ENCODE measurements at places on chromosomes 4 and X. TPM values are rescaled to one million over a fixed set of nuclear protein-coding genes. Genes with fewer than 3 reads are reported as not detected.

- no peak for DNase-seq
These were observed 185.3 kb downstream of the DHRSX start for GRCh38 chrX:2315434-2315833.

- peak; percentile 51 for DNase-seq
These were observed 77.2 kb upstream of the BCOR start for GRCh38 chrX:40174854-40175510.

DNA sequence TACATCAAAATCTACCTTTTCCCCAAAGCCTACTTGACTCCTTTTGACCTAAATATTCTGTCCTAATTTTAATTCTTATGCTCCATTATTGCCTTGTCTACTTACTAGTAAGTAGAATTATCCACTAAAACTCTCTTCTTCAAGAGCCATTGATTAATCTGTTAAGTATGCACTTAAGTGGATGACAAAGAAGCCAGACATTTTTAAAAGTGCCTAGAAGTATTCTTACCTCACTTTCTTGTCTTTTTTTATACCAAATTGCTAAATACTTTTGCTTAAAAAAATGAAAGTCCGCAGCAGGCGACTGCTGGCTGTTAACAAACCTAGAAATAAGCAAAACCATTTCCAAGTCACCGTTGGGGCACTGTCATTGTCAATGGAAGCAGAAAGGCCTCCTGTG, 20.1 kb upstream of the FRMPD4 start:
- no peak for DNase-seq

DNA sequence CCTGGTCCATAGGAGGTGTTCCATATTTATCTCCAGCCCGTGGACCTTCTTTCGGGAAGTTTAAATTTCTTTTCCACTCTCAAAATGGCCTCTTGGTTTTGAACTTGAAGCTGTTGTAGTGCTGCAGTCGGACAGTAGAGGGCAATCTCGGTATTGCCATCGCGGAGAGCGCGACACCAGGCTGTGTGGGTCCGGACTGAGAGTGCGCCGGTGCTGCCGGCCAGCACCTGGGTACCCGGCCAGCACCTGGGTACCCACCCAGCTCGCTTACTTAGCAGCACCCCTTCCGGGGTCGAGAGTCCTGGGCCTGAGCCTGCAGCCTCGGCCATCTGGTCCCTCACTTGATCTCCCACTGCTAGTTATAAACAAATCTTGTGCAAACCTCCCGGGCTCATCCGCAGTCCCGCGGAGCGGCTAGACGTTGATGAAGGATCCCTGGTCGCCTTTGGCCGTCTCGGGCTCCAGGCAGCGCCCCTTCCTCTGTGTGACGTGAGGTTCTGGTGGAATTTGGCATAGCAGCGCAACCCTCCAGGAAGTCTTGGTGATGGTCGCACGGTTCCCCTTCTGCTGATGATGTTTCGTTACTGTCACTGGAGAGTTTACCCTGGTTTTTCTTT, 18.0 kb downstream of the FAM9A start:
- DNase-seq: peak; percentile 33

DNA sequence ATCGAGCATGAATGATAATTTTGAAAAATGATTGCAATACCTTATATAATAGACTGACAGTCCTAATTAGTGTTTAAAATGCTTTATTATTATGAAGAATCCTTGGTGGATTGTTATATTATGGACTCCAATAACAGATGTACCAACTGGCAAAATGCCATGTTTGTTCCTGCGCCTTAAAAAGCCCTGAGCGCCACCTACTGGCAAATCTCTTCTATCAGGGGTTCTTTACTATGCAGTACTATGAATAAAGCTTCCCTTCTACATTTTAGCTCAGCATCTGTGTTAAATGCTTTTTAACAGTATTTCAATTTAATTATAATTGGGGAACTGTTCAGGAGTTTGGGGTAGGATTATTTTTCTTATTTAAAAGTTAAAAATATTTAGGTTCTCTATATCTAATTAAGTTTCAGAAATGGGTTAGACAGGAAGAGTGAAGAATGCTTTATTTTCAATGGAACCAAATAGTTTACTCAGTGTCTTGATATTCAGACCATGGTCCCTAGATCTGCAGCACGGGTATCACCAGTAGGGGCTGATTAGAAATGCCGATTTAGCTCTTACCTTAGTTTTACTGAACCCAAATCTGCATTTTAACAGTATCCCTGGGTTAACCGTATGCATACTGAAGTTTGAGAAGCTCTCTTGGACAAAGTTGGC, 20.0 kb downstream of the CFAP97 start:
- DNase-seq: peak; percentile 82

- peak; percentile 73 for DNase-seq
These were observed 41.1 kb downstream of the UCHL1 start for GRCh38 chr4:41297832-41298231.

DNA sequence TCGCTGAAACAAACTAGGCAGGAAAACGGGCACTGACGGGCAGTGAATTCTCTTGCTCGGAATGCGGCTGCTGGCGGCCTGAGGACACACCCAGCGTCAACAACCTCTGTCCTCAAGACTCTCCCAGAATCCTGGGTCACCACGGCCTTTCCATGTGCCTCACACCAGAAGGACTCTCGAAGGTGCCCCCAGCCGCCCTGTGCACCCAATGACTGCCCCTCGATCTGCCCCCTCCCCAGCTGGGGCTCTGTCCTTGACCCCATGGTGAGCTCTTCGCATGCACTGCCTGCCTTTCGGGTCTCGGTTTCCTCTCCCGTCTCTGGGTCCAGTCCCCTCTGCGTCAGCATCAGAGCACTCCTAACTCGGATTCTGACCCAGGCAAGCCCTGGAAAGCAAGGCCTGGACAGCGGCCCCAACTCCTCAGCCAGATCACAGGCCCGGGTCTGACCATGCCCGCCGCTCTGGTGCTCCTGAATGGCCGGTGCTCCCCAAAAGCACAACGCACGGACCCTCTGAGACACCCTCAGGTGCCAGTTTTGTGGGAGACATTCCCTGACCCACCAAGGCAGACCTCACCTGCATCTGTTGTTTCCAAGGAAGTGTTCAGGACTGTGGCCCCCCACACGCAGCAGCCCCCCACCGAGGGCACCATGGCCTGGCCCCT, 56.0 kb downstream of the ACOX3 start:
- DNase-seq: no peak

- no peak for DNase-seq
These were observed 330.0 kb downstream of the HNRNPD start for GRCh38 chr4:82043809-82044137.

DNA sequence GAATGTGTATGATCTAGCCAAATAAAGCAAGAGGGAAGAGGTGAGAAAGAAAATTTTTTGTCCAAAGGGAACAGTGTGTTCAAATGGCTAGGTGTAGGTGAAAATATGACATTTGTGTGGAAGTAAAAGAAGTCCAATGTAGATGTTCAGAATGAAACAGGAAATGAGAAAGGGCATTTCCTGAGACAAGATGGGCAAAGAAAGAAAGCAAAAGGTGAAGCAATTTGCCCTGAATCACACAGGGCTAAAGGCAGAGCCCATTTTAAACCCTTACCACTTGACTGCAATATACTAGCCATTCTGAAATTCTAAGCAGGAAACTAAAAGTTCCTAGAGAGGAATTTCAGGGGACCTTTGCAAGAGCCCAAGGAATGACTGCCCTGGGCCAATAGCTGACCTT, 36.0 kb downstream of the CLOCK start:
- no peak for DNase-seq

GRCh38 chrX:103628386-103629317, at the start of gene TCEAL1:
Gene TCEAL1 (plus strand): TSS chrX:103628975. CDS start chrX:103629917, 942 bp downstream.
- DNase-seq: peak; percentile 62

GRCh38 chr4:2799224-2799911, 6.5 kb downstream of the SH3BP2 start:
- no peak for DNase-seq

- no peak for DNase-seq
These were observed 1451.9 kb downstream of the PCDH7 start for GRCh38 chr4:32172086-32172485.

DNA sequence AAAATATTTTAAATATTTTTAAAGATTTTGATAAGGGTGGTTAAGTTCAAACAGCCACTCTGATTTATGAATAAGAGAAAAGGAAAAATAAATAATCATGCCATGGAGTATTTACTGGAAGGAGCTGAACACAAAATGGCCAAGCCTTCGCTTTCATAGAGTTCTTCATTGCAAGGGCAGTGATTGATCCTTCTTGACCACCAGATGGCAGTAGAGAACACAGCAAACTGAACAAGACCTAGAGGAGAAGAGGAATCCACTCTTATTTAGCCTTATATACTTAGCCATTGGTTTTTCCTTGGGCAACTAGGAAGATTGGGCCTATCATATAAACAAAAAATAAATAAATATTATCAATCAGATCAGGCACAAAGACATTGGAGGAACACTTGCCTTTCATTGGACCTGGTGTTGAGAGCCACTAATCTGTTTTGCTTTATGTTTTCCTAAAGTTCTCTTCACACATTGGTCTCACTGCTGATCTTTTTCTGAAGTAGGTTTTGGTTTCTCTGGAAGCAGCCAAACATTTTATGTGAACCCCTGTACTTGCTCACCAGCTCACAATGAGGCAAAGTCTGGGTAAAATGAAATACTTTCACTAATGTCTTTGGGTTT, 58.1 kb upstream of the PARM1 start:
- DNase-seq: peak; percentile 67

GRCh38 chrX:133645256-133645655, 230.0 kb upstream of the GPC4 start:
- no peak for DNase-seq

DNA sequence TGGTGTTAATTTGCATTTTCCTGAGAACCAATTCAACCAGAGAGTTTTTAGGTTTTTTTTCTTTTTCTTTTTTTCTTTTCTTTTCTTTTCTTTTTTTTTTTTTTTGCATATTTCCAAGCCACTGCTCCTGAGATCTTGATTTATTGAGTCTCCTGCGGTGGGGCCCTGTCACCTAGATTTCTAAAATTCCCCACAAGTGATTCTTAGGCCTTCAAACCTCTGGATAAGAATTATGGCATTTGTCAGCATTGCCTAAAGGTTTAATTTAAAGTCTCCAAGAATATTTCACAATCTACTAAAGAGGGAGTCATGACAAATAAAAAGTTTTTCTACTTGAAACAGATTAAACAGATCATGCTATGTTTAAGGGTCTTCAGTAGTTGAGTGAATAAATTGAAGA, 84.9 kb downstream of the GAB1 start:
- DNase-seq: no peak

DNA sequence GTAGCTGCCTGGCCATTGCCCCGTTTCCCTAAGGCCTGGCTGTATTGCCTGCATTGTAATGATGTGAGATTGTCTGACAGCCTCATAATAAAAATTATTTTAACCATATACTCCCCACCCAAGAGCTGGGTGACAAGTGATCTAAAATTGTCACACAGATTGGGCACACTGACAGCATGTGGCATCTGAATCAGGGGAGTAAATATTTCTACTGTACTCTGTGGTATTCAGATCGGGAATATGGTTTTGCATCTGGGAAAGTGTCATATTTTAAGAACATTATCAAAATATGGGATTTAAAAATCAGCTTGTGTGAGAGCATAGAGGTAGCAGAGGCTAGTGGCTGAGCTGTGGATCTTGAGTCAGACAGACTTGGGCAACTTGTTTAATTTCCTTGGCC, 135.8 kb upstream of the PDLIM3 start:
- no peak for DNase-seq

- no peak for DNase-seq
These were observed 71.9 kb downstream of the RBM47 start for GRCh38 chr4:40557736-40558135.

GRCh38 chr4:169612871-169613859, 782 bp upstream of the NEK1 start:
- peak; percentile 85 for DNase-seq

DNA sequence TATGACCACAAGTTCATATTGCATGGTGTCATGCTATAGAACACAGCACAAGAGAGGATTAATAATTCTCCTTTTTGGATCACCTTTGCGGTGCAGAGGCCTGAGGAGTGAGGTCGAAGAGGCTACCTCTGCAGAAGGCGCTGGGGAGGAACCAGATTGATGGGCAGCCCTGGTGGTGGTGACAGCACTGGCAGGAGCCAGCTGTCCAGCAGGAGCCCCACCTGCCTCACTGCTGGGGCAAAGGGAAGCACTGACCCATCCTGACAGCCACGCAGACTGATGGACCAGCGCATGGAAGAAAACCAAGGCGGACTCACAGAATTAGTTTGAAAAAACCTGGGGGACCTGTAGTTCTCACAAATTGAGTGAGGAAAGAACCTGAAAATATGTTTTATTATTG, 50.9 kb downstream of the COX18 start:
- no peak for DNase-seq

DNA sequence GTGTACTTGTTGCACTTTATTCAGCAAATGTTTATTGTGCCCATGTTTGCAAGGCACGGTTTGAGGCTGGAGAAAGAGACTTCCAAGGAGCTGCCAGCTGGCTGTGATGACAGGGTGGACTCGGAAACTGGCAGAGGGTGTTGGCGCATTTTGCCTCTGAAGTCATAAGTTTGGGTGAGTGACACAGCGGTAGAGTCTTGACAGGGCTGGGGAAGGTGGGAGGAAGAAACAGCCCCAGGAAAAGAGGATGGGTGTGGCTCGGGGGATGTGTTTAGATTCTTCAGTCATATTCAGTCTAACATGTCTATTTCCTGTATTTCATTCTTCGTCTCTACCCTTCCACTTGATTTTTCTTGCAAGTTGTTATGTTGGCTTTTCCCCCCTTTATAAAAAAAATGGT, 77.0 kb upstream of the STOX2 start:
- DNase-seq: no peak

DNA sequence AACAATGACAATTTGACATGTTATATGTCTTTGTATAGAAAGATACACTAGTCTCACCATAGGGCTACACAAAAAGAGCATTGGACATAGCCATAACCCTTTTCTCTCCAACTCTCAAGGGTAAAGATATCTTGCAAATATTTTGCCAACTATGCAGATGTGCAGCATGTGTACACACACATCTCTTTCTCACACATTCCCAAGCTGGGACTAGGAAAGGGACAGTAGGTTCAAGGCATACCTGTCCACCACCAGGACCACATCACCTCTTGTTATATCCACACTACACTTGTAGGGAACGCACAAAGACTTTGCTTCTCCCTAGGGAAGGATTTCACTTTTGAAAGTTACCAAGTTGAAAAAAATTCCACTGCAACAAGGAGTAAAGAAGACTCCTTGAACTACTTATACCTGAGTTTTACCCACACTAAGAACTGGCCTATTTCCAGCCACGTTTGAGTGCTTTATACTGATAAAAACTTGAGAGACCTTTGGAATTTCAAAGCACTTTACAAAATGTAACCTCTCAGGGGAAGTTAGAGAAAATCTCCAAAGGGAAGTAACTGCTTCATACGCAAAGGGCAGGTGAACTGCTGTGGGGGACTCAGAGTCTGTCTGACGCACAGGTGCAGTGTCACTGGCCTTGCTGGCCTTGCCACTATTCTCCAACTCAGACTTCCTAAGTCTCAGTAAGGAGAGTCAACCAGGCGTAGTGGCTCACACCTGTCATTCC, 36.9 kb downstream of the NR3C2 start:
- no peak for DNase-seq

GRCh38 chrX:103187953-103188475, 26.9 kb upstream of the BEX4 start:
- DNase-seq: no peak

Gene CD38
- total RNA-seq: not detected

Gene TLR10
- total RNA-seq: not detected

Gene PF4V1
- not detected for total RNA-seq

Gene RBMXL3
- total RNA-seq: not detected

Gene SLC9B1
- 0.49 TPM for total RNA-seq

Gene PSAPL1
- total RNA-seq: not detected

Gene SLC35A2
- total RNA-seq: 28.9 TPM

Gene SLC39A8
- 6.7 TPM for total RNA-seq
